ENCODE measurements at places on chromosomes 5 and 9. TPM values are rescaled to one million over a fixed set of nuclear protein-coding genes. Genes with fewer than 3 reads are reported as not detected.

DNA sequence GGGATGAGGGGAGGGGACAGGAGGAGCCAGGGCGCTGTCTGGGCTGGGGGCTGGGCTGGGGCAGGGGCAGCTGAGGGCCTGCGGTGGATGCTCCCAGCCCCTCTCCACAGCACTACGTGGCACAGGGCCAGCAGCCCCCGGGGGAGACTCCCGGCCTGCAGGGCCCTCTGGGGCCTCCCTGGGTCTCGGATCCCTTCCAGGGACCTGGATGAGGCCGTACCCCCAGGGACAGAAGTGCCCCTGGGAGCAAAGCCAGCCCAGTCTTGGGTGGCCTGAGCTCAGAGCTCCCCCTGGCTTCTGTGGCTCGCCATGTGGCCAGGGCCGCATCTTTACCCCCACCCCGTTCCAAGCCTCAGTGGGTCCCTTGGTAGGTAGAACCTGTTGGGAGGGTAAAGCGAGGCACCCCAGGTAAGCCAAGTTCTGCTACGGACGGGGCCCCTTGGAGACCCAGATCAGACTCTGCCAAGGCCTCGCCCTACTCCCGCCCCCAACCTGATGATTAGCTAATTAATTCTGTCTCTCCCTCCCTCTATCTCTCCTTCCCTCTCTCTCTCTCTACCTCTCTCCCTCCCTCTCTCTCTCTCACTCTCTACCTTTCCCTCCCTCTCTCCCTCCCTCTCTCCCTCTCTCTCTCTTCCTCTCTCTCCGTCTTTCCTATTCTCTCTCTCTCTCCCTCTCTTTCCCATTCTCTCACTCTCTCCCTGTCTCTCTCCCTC is 24.3 kb downstream of the KCNT1 start:
- no peak for DNase-seq
- H3K4me1 ChIP-seq, result no peaks in the 10 kb centered on the region
- no peak overlapping the region for H3K27ac ChIP-seq
- no peak overlapping the region for H3K4me3 ChIP-seq
- H3K36me3 ChIP-seq, result no peaks in the 10 kb centered on the region
- peaks cover 7% of the 10 kb centered on the region for H3K27me3 ChIP-seq

GRCh38 chr5:107272954-107273353 is 397.8 kb downstream of the EFNA5 start:
- no peak overlapping the region for H3K27ac ChIP-seq
- H3K4me3 ChIP-seq, result no peak overlapping the region
- H3K36me3 ChIP-seq, result no peaks in the 10 kb centered on the region
- no peaks in the 10 kb centered on the region for H3K4me1 ChIP-seq
- H3K27me3 ChIP-seq, result no peaks in the 10 kb centered on the region
- no peak for DNase-seq

- H3K36me3 ChIP-seq, result no peaks in the 10 kb centered on the region
- no peaks in the 10 kb centered on the region for H3K4me1 ChIP-seq
- no peak overlapping the region for H3K4me3 ChIP-seq
- DNase-seq, result no peak
These were observed 50.1 kb downstream of the DRD1 start for GRCh38 chr5:175393897-175394296.

DNA sequence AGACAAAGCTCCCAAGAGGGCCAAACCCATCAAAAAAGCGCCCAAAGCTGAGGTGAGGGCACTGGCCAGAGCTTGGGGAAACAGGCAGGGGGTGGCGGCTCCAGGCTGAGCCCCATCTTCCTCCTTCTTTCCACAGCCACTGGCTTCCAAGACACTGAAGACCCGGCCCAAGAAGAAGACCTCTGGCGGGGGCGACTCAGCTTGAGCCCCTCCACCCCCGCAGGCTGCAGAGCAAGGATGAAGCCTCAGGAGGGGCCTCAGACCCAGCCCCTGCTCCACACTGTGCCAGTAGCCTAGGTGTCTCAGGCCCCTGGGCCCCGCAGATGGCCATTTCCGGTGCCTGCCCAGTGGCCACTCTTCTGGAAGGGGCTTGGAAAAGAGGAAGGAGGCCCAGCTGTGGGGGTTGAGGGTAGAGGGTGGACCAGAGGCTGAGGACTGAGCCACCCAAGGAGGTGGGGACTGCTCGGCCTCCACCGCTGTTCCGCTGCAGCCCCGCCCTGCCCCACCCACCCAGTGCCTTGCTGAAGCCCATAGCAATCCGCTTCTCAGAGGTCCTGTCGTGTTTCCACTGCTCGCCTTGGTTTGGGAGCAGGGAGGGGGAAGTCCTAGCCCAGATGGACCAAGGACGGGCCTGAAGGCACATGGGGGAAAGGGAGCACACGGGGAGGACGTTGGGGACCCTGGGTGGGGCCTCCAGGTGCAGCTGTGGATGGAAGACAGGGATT is 6.9 kb downstream of the REEP2 start:
- no peak for DNase-seq
- peaks cover 5% of the 10 kb centered on the region for H3K4me1 ChIP-seq
- H3K27ac ChIP-seq, result no peak overlapping the region
- H3K27me3 ChIP-seq, result peaks cover 4% of the 10 kb centered on the region
- no peaks in the 10 kb centered on the region for H3K36me3 ChIP-seq

- peak; percentile 19 for DNase-seq
- no peaks in the 10 kb centered on the region for H3K36me3 ChIP-seq
- H3K4me1 ChIP-seq, result no peaks in the 10 kb centered on the region
These were observed 79.8 kb downstream of the TENT4A start for GRCh38 chr5:6792911-6793471.

- H3K27ac ChIP-seq, result no peak overlapping the region
- no peak for DNase-seq
- H3K27me3 ChIP-seq, result no peaks in the 10 kb centered on the region
- H3K4me1 ChIP-seq, result no peaks in the 10 kb centered on the region
- no peak overlapping the region for H3K4me3 ChIP-seq
- H3K36me3 ChIP-seq, result no peaks in the 10 kb centered on the region
These were observed 218.0 kb upstream of the C9orf72 start for GRCh38 chr9:27791311-27791710.

GRCh38 chr9:38254151-38254550 is 138.4 kb upstream of the ALDH1B1 start:
- no peak overlapping the region for H3K27ac ChIP-seq
- no peaks in the 10 kb centered on the region for H3K4me1 ChIP-seq
- H3K4me3 ChIP-seq, result no peak overlapping the region

- no peaks in the 10 kb centered on the region for H3K36me3 ChIP-seq
- H3K27ac ChIP-seq, result no peak overlapping the region
- H3K4me3 ChIP-seq, result no peak overlapping the region
- no peak for DNase-seq
- H3K4me1 ChIP-seq, result no peaks in the 10 kb centered on the region
These were observed 582.6 kb downstream of the PSAT1 start for GRCh38 chr9:78879324-78880100.

DNA sequence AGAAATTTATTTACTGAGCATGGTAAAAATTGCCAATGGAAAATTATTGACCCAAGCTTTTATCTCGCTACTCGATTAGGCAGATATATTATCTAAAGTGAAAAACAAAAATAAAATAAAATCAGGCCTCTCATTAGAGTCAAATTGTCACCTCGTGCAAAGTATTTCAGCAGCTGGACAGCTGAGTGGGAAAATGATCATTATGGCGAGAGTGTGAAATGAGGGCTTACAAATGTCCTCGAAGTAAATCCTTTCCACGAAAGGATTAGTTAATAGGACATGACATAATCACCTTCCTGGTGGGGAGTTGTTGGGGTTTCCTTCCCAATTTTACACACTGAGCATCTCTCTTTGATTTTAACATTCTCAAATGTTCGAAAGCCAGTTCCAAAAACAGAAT is 5.4 kb upstream of the DPYSL3 start:
- peaks cover 1% of the 10 kb centered on the region for H3K4me1 ChIP-seq
- no peak overlapping the region for H3K4me3 ChIP-seq
- H3K36me3 ChIP-seq, result no peaks in the 10 kb centered on the region

Gene PCDHA13
- under 0.01 TPM for total RNA-seq

Gene MOB3B
- under 0.01 TPM for total RNA-seq

Gene DENND1A
- 14.1 TPM for total RNA-seq

Gene HINT1
- total RNA-seq, result 134 TPM

Gene TXNDC8
- not detected for total RNA-seq

Data from osteoblast (primary cell).